ENCODE measurements at places on chromosomes 13 and 19. TPM values are rescaled to one million over a fixed set of nuclear protein-coding genes. Genes with fewer than 3 reads are reported as not detected.

- H3K27me3 ChIP-seq, result peaks cover 5% of the 10 kb centered on the region
- no peak overlapping the region for H3K27ac ChIP-seq
- H3K4me1 ChIP-seq, result no peaks in the 10 kb centered on the region
Measured at GRCh38 chr13:98083507-98083906, 59.4 kb upstream of the FARP1 start.

- peaks cover 46% of the 10 kb centered on the region for H3K4me1 ChIP-seq
- no peaks in the 10 kb centered on the region for H3K36me3 ChIP-seq
- no peak for DNase-seq
Measured at GRCh38 chr19:38317104-38317612, 1.4 kb upstream of the YIF1B start.

DNA sequence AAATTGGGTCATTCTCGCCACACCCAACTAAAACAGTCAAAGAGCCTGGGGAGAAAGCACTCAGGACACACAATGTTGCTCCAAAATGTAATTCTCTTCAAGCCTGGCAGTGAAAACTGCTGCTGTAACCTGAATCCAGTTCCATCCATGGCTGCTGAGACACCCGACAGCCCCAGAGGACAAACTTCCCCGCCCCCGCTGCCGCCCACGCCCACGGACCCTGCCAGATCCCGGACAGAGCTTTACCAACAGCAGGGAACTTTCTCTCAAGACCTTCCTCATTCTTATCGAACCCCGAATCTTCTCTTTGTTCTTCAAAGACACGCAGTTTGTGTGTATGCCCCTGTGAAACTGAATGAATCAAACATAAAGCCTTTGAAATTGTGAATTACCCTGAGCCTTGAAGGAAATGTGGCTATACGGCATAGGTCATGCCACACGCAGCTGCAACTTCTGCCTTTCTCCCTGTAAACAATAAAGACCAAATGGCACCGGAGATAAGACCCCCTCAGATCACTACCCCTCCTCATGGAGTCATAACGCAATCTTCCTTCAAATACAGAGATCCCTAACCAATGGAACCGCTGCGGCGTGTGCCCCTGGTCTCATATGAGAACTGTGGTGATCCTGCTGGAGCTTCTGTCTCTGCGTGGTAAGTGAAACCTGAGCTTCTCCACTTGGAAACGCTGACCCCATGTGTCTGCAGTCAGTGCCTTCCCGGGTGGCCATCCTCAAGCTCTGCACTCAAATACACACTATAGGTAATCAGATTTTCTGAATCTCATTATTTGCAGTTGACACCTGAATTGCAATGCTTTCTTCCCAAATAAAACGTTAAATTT is 4.8 kb upstream of the LAMP1 start:
- peaks cover 61% of the 10 kb centered on the region for H3K27me3 ChIP-seq
- peak; percentile 27 for DNase-seq
- H3K36me3 ChIP-seq, result peaks cover 2% of the 10 kb centered on the region
- peaks cover 21% of the 10 kb centered on the region for H3K4me1 ChIP-seq
- H3K27ac ChIP-seq, result no peak overlapping the region

GRCh38 chr19:16942583-16942982 is 53.8 kb downstream of the F2RL3 start:
- no peak overlapping the region for H3K4me3 ChIP-seq
- no peak overlapping the region for H3K27ac ChIP-seq
- no peak for DNase-seq
- H3K27me3 ChIP-seq, result no peaks in the 10 kb centered on the region
- H3K36me3 ChIP-seq, result peaks cover 2% of the 10 kb centered on the region

DNA sequence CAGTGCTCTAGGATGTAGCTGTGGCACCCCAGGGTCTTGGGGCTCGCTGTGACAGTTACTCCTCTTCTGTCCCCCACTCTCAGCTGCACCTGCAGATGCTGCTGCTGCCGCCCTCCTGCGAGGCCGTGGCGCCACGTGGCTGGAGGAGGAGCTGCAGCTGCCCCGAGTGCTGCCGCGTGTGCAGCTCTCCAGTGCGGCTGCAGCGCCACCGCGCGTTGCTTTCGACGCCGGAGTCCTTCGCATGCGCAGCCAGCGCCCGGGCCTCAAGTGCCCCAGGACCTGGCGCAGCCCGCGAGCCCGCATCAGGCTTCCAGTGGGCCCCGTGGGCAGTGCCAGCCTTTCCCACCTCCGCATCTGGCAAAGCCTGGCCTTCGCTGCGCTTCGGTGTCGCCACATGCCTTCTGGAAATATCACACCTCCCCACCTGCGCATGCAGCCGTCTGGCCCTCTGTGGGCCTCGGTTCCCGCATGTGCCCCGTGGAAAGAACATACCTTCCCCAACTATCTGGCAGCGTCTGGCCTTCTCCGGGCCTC is 692 bp upstream of the ZNF580 start:
- DNase-seq, result peak; percentile 83
- H3K4me3 ChIP-seq, result peak overlapping the region; percentile 91
- no peaks in the 10 kb centered on the region for H3K27me3 ChIP-seq
- peak overlapping the region; percentile 93 for H3K27ac ChIP-seq

DNA sequence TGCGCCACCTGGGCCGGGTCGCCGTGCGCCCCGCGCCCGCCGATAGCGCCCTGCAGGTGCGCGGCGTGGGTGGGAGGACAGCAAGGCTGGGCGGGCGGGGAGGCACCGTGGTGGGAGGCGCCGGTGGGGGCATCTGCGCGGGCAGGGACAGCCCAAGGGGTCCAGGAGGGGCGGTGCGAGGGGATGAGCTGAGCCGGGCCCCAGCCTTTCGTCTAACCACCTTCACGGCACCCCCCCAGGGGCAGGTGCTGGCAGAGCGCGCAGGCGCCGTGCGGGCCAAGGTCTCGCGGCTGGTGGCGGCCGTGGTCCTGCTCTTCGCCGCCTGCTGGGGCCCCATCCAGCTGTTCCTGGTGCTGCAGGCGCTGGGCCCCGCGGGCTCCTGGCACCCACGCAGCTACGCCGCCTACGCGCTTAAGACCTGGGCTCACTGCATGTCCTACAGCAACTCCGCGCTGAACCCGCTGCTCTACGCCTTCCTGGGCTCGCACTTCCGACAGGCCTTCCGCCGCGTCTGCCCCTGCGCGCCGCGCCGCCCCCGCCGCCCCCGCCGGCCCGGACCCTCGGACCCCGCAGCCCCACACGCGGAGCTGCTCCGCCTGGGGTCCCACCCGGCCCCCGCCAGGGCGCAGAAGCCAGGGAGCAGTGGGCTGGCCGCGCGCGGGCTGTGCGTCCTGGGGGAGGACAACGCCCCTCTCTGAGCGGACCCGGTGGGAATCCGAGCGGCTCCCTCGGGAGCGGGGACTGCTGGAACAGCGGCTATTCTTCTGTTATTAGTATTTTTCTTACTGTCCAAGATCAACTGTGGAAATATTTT is 3.1 kb downstream of the KISS1R start:
- H3K27me3 ChIP-seq, result no peaks in the 10 kb centered on the region
- H3K27ac ChIP-seq, result peak overlapping the region; percentile 80
- H3K4me3 ChIP-seq, result peak overlapping the region; percentile 74
- H3K36me3 ChIP-seq, result no peaks in the 10 kb centered on the region
- peak; percentile 71 for DNase-seq

DNA sequence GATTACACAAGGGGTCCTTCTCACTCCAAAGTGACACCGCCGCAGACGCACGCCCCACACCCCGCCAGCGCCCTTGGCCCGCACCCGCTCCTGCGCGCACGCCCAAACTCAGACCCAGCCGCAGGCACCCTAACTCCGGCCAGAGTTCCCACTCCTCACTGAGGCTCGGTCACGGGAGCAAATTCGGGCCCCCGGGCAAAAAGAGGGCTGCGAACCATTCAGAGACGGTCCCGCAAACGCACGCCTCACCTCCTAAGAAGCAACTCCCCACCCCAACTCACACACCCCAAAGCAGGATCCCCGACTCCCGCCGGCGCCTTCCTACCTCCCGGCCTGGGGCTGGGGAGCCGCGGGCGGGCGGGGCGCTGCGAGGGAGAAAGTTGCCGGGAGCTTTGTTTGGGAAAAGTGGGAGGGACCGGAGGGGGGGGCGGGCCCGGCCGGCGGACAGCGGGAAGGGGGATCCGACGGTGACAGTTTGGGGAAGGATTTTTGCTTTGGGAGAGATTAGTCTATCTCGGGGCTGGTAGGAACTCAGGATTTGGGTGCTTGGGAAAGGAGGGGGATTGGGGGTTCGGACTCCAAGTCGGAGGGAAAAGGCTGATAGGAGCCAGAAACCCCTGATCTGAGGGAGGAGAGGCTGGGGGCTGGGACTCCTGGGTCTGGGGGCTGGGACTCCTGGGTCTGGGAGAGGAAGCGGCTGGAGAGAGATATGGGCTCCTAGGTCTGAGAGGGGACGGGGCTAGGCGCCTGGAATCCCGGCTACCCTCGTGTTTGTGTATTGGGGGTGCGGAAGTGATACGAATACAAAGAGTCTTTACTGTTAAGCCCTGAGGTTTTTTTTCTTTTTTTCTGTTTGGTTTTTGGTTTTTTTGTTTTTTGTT is at the start of gene TEAD2:
Gene TEAD2 (minus strand): TSS at position 369 of the 881 bp plus-strand sequence. CDS start 2,341 bp downstream, outside the sequence.
- H3K36me3 ChIP-seq, result no peaks in the 10 kb centered on the region
- H3K27ac ChIP-seq, result peak within 1 kb of the TSS; percentile 4
- H3K4me3 ChIP-seq, result peak within 1 kb of the TSS; percentile 51
- peaks cover under 1% of the 10 kb centered on the region for H3K27me3 ChIP-seq
- peaks cover 22% of the 10 kb centered on the region for H3K4me1 ChIP-seq

DNA sequence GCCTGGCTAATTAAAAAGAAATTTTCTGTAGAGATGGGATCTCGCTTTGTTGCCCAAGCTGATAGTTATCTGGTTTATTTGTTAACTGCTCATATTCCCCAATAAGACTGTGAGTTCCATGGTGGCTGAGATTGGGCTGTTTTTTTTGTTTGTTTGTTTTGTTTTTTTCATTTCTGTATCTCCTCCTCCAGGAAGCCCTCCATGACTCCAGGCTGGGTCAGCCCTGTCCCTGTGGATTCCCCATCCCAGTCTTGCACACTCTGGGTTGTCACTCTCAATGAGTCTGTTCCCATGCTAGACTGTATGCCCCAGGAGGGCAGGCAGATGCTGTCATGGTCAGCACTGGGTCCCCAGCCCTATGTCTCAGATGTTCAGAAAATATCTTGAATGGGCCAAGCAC is 2.9 kb downstream of the EML2 start:
- H3K27ac ChIP-seq, result no peak overlapping the region
- H3K36me3 ChIP-seq, result no peaks in the 10 kb centered on the region
- DNase-seq, result no peak
- no peak overlapping the region for H3K4me3 ChIP-seq

DNA sequence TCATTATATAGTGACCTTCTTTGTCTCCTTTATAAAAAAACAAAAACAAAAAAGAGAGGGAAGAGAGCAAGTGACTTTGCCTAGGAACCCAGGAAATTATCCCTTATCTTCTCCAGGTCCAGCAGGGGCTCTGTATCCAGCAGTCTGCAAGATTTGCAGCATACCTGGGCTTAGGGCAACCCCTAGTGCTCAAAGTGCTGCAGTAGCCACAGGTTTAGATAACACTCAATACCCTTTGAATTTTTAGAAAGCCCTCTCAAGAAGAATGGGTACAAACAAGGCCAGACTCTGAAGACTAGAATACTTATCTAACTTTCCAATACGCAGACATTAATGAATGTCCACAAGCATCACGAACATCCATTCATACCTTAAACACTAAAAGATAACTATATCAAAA is 43.2 kb downstream of the CCNA1 start:
- no peak overlapping the region for H3K27ac ChIP-seq
- no peak overlapping the region for H3K4me3 ChIP-seq
- H3K27me3 ChIP-seq, result peaks cover 27% of the 10 kb centered on the region
- no peaks in the 10 kb centered on the region for H3K36me3 ChIP-seq

- no peak overlapping the region for H3K4me3 ChIP-seq
- DNase-seq, result no peak
- H3K4me1 ChIP-seq, result peaks cover 5% of the 10 kb centered on the region
- H3K36me3 ChIP-seq, result no peaks in the 10 kb centered on the region
Measured at GRCh38 chr13:113927661-113928581, 46.0 kb downstream of the C13orf46 start.

DNA sequence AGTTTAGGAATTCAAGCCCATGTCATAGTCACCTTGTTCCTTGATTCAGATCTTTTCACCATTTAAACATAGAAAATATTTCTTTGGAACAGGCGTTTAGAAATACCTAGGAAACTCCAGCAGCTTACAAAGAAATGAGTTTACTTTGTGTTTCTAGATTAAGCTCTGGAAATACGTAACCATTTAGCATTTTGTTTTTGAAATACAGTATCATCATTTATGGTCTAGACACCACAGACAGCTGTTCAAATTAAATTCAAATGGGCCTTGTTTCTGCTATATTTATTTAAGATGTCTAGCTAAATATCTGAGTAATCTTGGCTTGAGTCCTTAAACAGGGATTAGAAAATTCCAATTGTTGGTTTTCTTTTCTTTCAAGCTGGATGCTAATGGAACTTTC is 228.5 kb downstream of the NDFIP2 start:
- no peaks in the 10 kb centered on the region for H3K36me3 ChIP-seq
- H3K4me1 ChIP-seq, result no peaks in the 10 kb centered on the region
- no peak overlapping the region for H3K27ac ChIP-seq
- no peak for DNase-seq
- no peak overlapping the region for H3K4me3 ChIP-seq

DNA sequence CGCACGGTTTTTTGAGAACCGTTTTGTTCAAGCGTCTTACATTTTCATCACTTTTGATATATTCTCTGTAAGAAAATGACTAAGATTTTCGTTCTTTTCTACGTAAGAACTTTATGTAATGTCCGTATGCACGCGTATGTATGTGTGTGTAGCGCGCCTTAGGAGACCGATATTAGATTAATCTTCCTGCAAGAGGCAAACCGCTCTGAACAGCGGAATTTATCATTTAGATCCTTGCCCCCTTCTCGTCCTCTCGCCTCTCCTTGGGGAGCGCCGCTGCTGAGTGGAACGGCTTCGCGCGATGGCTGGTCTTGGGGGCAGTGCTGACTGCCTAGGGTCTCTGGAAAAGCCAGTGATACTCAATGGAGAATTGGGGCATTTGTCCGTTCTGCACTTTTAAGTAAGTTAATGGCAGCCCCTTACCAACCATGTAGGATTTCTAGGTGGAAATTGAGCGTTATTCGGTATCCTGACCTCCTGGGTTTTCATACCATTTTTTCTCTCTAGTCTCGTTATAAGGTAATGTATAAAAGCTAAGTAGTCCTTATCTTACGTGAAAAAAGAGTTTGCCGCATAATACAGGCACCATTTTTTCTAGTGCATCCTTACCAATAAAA is 4.7 kb downstream of the MAB21L1 start:
- peaks cover 41% of the 10 kb centered on the region for H3K36me3 ChIP-seq
- peaks cover 47% of the 10 kb centered on the region for H3K27me3 ChIP-seq
- no peak for DNase-seq
- H3K4me3 ChIP-seq, result no peak overlapping the region
- H3K27ac ChIP-seq, result no peak overlapping the region

- H3K36me3 ChIP-seq, result peaks cover 33% of the 10 kb centered on the region
- no peak overlapping the region for H3K27ac ChIP-seq
- DNase-seq, result no peak
- H3K27me3 ChIP-seq, result no peaks in the 10 kb centered on the region
Measured at GRCh38 chr13:51444922-51445321, 7.9 kb downstream of the INTS6 start.

GRCh38 chr19:45638930-45639729 is at the start of gene EML2:
TSS of gene EML2 (minus strand) at chr19:45639397. CDS start at chr19:45639376, 21 bp downstream.
- no peaks in the 10 kb centered on the region for H3K27me3 ChIP-seq
- peaks cover 3% of the 10 kb centered on the region for H3K36me3 ChIP-seq
- H3K4me3 ChIP-seq, result peak within 1 kb of the TSS; percentile 97
- peaks cover 43% of the 10 kb centered on the region for H3K4me1 ChIP-seq
- peak; percentile 51 for DNase-seq

PTH2 gene
- not detected for total RNA-seq

POGLUT2 gene
- 1.1 TPM for total RNA-seq

CCL25 gene
- total RNA-seq, result not detected

FCAR gene
- not detected for total RNA-seq

Data from naive thymus-derived CD8-positive, alpha-beta T cell (primary cell).